Renal cortical epithelial cell (primary cell): ENCODE measurements at places on chromosomes 3 and 15. TPM values are rescaled to one million over a fixed set of nuclear protein-coding genes. Genes with fewer than 3 reads are reported as not detected.

Gene SEMA7A
- total RNA-seq: 9.5 and 143 TPM in 2 replicates

Gene MAGI1
- total RNA-seq: 4.9 and 30.5 TPM in 2 replicates

Gene GOLGA8T
- 0.30 TPM in 1 of 2 replicates, not detected in the other for total RNA-seq

Gene ZIC1
- total RNA-seq: not detected in 2 replicates

Gene SNTN
- not detected in 2 replicates for total RNA-seq

Gene TEX55
- not detected in 2 replicates for total RNA-seq

Gene RARRES1
- 7.8 and 27.5 TPM in 2 replicates for total RNA-seq
